ENCODE measurements at places on chromosomes 6 and 20.

DNA sequence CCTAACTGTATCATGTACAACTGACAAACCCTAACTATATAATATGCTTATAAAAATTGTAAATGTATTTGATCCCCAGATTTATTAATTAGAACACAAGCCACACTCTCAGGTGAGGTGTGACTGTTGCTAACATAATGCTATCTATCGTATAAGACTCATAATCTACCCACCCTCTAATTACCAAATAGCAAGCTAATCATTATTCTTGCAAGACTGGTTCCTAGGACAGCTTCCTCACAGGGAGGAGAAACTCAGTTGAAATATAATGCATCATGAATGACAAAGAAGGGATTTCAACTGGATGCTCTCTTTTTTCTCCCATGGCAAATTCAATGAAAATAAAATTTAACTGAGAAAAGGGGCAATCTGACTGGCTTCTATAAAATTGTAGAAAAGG is 35.4 kb downstream of the ELOVL4 start:
- DNase-seq = no peak

DNA sequence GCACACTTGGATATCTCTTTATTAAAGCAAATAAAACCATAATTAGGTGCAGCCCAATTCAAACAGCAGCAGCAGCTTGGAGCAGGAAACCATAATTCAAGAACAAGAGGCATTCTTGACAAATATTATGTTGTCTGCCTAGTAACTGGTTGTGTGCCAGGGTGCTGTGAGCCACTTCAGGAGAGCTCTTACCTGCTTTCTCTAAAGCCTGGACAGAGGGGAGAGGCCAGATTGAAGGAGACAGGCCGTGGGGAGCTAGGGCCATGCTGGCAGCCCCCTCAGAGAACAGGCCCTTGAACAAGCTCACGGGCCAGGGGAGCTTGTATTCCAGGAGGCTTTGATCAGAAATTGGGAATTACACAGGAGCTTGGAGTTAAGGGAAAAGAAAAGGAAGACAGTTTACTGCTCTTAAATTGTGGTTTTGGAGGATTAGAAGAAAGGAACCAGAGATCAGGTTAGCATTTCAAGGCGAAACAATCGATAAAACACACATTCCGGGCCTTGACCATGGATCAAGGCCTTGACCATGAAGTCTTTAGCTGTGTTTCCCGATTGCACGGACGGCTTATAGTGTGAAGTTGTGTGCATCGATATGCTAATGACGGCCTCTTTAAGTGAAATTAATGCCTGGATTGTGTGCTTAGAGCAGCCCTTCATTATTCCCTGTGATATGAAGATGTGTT is 69.8 kb upstream of the NKX2-2 start:
- DNase-seq = peak; percentile 90

- DNase-seq = no peak
Observed at GRCh38 chr6:138219398-138219797, 1.1 kb upstream of the PBOV1 start.

DNA sequence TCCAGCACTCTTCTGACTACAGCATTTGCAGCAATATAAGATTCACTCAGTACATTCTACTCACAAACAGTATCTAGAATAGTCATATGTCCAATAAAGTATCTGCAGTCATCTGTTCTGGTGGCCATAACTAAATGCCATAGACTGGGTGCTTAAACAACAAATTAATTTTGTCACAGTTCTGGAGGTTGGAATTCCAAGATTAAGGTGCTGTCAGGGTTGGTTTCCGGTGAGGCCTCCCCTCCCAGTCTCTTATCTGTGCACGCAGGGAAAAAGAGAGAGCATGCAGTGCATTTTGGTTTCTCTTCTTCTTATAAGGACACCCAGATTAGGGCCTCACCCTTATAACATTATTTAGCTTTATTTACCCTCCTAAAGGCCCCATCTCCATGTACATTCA is 21.3 kb upstream of the NUS1 start:
- DNase-seq = no peak

DNA sequence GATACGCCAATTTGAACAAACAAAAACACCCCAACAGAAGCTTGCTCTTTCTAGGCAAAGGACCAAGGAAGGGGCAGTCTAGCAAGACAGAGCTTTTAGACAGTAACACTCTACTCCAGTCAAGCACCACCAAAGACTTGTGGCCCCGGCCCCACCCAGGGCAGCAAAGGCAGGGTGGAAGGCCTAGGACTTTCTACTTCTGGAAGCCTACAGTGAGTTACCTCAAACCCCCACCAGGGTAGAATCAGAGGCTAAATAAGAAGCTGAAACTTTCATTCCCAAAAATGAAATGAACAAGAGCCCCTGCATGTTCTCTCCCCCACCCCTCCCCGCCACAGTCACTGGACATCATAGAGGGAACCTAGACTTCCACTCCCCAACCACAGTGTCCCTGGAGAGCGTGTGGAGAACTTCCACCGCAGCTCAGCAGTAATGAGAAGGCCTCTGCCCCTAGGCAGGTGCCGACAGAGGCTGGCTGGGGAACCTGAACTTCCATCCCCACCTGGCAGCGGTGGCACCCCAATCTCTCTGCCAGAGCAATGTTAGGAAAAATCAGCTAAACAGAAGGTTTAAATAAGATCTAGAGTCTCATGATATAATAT is 40.0 kb downstream of the KATNA1 start:
- DNase-seq = no peak

DNA sequence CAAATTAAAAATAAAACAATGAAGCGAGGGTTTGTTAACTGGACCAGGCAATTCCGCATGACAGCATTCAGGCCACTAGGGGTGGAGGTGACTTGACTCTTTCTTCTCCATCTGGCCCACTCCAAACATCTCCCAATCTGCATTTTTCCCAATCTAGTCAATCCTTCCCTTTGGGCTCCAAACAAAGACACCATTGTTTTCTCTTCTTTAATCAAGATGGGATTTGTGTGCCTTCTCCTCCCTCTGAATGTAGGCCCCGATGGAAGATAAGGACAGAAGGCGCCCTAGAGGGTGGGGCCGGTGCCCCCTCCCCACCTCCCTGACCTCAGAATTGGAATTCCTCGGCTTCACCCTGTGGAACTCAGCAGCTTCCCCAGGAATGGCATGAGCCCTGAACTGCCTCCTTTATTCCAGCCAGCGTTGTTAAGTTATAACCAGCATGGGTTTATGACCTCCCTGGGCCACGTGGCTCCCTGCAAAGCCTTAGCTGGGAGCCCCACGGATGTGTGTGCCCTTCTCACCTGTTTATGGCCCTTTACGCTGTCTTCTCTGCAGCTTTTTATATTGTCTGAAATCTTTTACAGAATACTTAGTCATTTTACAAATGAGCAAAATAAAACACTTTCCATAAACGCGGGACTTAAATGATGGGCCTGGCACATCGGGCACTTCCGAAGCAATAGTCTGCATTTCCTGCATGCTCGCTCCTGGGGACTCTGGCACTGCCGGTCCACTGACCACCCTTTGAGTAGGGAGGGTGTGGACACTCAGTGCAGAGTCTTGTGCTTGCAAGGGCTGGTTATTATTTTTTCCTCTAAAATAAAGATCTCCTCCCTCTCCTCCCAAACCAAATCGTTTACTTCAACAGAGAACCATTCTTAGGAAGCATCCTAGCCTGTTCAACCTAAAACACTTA is 24.5 kb downstream of the OVOL2 start:
- no peak for DNase-seq

DNA sequence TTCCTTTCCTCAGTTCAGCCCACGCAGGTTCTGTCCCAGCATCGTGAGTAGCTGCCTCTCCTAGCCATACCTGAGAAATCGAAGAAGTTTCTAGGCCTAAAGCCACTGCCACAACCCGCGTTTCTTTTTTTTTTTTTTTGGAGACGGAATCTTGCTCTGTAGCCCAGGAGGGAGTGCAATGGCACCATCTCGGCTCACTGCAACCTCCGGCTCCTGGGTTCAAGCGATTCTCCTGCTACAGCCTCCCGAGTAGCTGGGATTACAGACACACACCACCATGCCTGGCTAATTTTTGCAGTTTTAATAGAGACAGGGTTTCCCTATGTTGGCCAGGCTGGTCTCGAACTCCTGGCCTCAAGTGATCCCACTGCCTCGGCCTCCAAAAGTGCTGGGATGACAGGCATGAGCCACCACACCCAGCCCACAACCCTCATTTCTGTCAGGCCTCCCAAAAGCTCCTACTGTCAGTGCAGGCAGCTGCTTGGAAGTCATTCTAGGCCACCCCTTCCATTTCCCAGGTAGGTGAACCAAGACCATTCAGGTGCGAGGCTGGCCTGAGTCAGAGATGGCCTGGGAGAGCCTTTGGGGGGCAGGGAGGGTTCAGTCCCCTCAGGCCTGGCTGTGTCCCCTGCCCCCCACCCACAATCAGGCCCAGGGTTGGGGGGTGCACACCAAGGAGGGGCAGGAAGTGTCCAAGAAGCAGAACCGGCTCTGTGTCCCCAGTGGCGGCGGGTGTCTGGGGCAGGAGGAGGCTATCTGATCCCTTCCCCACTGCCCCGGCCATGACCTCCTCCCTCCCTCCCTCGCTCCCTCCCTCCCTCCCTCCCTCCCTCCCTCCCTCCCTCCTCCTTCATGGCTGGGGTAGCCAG is 47.2 kb downstream of the NOL4L start:
- no peak for DNase-seq

DNA sequence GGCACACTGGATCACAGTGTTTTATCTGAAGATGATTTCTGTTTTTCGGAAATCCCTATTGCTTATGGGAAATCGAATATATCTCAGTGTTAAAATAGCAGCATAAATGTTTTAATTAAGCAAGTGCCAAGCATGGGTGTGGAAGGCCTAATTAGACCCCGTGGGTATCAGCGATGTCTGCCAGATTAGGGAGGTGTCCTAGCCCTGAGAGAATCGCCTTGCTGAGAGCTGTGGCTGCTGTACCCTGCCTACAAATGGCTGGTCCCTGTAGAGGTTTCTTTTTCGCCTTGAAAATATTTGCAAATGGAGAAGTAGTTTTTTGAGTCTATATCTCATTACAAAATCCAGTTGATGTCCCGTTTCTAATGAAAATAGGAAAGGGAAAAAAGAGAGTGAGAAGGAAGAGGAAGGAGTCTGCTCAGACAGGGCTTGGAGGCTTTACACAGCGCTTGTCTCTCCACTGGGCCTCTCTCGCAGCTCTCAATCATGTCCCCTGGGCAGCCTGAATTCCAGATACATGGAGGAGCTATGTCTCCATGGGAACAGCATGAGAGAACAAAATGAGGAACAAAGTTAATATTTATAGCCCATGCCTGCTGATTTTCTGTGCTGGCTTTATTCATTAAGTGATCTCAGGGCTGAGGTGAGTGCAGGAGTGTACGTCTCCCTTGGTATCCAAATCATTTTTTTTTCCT is 35.2 kb upstream of the BCLAF1 start:
- DNase-seq = no peak

DNA sequence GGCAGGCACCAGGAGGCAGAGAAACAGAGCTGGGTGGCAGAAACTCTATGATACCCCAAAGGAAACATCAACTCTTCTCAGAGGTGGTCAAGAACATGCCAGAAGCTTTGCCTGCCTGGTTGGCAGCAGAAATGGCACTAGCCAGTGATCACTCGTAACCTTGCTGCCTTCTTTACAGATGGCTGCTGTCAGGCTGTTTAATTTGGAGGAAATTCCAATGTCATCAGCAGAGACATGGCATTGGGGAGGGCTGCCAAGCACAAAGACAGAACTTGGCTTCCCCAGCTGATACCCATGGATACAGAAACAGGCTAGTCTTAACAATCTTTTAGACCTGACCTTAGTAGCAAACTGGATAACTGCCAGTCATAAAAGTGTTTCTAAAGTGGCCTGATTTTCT is 153.6 kb downstream of the GMPR start:
- DNase-seq = no peak

GRCh38 chr20:64219202-64219601 is 36.3 kb upstream of the PCMTD2 start:
- DNase-seq = no peak

DNA sequence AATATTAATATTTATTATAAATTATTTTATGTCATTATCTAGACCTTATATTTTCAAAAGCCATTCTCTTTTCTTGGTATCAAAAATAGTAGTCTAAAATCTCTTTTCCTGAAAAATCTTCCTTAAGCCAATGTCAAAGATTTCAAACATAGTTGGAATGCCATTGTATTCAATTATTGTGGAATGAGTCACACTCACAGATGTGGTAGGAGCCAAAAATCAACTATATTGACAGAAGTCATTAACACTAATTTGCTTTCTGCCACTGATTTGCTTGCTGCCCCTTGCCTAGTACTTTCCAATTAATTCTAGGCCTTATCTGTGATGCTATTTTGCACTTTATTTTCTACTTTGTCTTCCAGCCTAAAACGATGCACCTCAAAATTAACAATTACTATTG is 1326.3 kb upstream of the GJE1 start:
- DNase-seq = no peak

- no peak for DNase-seq
Observed at GRCh38 chr6:159565181-159565710, 127.8 kb downstream of the SOD2 start.

DNA sequence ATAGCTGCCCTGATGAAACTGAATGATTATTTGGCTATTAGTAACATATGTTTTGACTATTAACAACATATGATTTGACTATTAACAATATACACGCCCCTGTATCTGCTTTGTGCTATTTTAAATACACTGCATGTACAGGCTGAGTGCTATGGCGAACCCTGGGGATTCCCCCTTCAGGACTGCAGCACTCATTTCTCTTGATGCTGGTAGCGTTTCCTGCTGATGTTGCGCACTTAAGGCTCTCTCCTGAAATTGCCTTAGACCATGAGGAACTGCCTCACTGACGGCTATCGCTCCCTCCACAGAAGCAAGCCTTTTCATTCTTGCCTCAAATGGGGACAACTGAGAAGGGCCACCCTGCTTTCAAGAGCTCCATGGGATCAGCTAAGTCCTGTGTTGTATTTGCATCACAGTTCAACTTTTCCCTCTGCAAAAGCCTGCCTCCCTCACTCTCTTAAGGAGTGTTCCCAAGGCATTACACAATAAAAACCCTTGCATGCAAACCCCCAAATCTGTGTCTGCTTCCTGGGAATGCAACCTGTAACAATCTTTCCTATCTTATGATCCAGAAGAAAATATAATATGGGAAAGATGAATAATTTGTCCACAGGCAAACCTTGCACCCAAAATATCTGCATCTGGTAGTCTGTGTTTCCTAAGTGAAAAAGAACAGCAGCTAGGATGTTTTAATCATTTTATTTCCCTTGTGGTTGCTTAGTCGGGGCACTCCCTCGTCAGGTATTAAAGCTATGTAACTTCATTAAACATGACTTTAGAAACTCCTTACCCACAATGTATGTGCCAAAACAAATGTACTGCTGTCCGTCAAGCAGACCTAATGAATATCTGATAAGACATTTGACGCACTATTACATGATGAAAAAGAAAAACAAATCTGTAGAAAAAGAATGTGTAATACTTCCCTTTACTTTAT is 456.4 kb downstream of the COL12A1 start:
- no peak for DNase-seq

- DNase-seq = no peak
Observed at GRCh38 chr6:117676577-117677218, 1.4 kb downstream of the NUS1 start.

- DNase-seq = no peak
Observed at GRCh38 chr6:2748183-2748582, 2.5 kb downstream of the MYLK4 start.
